Fibroblast of mammary gland (primary cell): ENCODE measurements at places on chromosomes 16 and 17.

DNA sequence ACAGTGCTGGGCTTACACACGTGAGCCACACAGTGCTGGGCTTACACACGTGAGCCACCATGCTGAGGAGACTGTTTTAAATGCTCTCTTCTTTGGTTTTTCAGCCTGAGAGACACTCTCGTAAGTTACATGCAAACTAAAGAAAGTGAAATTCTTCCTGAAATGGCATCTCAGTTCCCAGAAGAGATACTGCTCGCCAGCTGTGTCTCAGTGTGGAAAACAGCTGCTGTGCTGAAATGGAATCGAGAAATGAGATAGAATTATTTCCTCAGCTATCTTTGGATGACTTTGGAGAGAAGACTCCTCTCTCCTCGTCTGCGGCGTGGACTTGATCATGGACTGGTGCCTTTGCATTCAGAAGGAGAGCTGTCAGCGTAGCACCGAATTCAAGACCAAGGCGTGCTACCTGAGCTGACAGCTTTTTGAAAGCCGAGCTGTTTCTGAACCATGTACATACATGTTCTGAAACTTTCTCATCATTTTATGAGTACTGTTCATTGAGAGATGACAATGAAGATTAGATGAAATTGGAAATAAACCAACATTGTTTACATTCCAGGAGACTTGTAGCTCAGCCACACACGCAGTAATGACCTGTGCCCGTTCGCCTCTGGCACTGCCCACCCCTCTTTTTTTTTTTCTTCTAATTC, 21.6 kb upstream of the ENDOV start:
- no peak for DNase-seq

DNA sequence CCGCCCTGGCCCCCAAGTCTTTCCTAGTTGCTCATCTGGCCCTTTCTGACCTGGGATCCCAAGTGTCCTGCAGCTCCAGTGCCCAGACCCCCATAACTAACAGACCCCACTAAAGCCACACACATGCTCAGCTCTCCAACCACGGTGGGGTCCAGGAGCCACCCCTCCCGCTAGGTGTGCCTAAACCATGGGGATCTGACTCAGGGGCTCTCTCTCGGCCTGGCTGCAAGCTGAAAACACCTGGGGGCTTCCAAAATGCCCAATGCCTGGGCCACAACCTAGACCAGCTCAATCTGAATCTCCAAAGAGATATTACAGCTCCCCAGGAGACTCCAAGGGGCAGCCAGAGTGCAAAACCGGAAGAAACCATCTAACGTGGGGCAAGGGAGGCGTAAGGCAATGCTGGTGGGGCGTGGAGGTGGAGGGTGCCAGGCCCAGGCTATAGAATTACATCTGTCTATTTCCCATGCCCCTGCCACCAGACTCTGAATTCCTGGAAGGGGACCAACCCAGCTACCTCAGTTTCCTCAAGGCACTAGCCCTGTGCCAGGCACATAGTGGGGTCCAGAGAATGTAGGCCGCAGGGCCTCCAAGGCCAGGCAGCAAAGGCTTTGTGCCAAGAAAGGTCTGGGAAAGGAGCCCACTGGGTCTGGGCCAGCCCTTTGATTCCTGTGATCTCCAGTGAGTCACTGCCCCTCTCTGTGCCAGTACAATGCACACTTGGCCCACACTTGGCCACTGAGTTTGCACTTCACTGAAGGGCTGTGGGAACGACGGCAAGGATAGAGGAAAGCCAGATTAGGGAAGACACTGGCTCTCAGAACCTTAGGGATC, 3.3 kb downstream of the CD2BP2 start:
- peak; percentile 97 for DNase-seq

GRCh38 chr17:1122533-1123392, 57.0 kb downstream of the ABR start:
- DNase-seq, result peak; percentile 61

- no peak for DNase-seq
Measured at GRCh38 chr17:75649687-75650086, 16.5 kb downstream of the SMIM5 start.

DNA sequence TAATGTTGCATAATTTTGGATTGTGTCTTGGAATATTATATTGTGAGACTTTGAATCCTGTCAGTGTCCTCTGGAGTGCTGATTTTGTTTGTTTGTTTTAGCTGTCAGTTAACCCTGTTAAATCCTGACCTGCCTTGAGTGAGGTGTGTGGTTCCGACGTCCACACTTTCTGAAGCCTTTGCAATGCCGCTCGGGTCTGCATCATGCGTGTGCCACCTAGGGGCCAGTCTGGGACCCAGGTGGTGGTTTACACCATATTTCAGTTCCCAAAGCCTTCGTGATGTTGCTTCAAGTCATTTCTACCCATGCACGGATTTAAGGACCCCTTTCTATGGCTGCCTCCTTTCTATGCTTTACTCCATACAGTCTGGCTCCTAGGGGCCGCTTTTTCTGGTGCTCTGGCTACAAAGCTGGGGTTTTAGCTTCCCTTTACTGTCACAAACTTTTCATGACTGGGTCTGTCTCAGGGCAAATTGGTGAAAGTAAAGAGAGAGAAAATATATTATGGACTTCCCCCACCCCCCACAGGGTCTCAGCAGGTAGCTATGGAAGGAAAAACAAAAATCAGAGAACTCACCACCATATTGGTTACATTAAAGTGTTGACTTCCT, 11.4 kb upstream of the OR4D1 start:
- DNase-seq, result no peak

- DNase-seq, result no peak
Measured at GRCh38 chr17:31286587-31286986, 10.5 kb downstream of the OMG start.

DNA sequence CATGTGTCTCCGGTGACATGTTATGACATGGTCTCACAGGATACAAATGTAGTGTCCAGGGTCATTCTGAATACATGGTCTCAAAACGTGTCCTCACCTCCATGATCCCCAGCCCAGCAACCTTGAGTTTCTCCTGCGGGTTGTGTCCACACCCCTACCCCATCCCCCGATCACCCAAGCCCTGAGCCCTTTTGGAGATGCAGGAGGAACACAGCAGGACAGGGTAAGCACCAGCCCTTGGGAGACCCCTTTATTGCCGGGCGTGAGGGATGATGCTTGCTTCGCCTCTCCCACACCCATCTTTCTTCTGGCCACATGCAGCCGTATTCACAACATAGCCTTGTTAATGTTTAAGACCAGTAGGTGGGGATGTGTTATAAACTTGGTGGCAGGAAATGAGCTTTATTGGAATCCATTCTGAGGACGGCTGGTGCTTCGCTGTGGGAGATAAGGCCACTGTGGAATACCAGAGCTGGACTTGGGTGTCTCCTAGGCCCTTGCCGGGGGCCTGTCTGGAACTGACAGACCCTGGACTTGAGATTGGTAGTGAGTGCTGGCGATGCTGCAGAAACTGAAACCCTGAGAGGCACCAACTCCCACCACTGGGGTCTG, 5.5 kb downstream of the TMEM132E start:
- DNase-seq, result peak; percentile 11

DNA sequence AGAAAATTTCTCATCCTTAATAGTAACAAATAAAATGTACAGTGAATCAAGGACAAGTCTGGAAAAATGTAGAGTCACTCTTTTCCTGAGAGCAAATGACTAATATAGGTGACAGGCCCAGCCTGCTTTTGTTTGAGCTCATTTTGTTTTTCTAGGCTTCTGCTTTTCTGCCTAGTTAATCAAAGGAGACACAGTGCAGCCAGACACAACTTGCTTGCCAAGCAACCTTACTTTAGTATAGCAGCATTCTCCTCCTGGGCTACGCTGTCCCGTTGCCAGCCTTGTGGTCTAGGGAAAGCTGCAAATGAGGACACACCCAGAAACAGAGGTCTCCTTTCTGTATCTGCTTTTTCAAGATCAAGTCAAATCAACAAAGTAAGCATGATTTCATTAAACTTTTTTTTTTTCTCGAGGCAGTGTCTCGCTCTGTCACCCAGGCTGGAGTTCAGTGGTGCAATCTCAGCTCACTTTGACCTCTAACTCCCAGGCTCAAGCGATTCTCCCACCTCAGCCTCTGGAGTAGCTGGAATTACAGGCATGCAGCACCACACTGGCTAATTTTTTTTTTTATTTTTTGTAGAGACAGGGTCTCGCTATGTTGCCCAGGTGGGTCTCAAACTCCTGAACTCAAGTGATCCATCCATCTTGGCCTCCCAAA, 17.2 kb downstream of the GINS3 start:
- DNase-seq, result peak; percentile 71

DNA sequence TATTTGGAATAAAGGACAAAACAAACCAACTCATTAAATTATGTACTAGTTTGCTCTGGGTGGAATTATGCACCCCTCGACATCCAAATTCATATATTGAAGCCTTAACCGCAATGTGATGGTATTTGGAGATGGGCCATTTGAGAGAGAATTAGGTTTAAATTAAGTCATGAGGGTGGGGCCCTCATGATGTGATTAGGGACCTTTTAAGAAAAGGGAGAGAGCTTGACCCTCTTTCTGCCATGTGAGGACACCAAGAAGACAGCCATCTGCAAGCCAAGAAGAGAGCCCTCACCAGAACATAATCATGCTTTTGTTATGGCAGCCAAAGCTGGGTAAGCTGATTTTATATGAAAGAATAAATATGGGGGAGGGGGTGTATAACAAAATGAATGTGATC, 2.0 kb downstream of the C16orf87 start:
- no peak for DNase-seq

GRCh38 chr17:11195801-11196200, 45.2 kb upstream of the SHISA6 start:
- DNase-seq, result no peak

GRCh38 chr17:49976163-49976827, 7.3 kb downstream of the DLX4 start:
- DNase-seq, result no peak

- peak; percentile 68 for DNase-seq
Measured at GRCh38 chr17:7136266-7136877, 21.8 kb upstream of the ASGR2 start.

DNA sequence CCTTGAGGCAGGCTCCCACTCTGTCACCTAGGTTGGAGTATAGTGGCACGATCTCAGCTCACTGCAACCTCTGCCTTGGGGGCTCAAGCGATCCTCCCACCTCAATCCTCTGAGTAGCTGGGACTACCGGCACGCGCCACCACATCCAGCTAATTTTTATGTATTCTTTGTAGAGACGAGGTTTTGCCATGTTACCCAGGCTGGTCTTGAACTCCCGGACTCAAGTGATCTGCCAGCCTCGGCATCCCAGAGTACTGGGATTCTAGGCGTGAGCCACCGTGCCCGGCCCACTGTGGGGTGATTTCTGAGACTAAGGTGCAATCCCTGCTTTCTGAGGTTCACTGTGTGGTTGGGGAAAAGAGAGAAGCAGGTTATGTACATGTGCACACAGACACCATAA, 12.0 kb upstream of the SLC12A3 start:
- no peak for DNase-seq

DNA sequence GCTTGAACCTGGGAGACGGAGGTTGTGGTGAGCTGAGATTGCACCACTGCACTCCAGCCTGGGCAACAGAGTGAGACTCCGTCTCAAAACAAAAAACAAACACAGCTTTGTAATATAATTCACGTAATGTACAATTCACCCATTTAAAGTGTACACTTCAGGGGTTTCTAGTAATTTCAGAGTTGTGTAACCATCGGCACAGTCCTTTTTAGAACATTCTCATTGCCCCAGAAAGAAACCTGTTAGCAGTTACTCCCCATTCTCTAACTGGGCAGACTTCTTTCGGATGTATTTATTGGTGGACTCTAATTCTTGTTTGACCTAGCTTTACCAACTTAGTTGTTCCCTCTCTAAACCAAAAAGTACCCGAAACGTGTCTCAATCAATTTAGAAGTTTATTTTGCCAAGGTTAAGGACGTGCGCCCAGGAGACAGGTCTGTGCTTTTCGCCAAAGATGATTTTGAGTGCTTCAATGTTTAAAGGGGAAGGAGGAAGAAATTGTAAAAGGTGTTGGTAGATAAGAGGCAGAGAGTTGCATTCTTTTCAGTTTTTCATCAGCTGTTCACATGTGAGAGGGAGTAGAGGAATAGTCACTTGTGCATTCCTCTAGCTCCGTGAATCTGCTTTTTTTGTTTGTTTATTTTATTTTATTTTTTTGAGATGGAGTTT, 175.3 kb downstream of the PRKCA start:
- no peak for DNase-seq

GRCh38 chr16:27853101-27853500, 210.4 kb downstream of the GSG1L start:
- DNase-seq, result no peak

- DNase-seq, result no peak
Measured at GRCh38 chr16:84339311-84339710, 29.0 kb upstream of the ATP2C2 start.

- no peak for DNase-seq
Measured at GRCh38 chr17:57941384-57942370, 13.5 kb downstream of the CUEDC1 start.

DNA sequence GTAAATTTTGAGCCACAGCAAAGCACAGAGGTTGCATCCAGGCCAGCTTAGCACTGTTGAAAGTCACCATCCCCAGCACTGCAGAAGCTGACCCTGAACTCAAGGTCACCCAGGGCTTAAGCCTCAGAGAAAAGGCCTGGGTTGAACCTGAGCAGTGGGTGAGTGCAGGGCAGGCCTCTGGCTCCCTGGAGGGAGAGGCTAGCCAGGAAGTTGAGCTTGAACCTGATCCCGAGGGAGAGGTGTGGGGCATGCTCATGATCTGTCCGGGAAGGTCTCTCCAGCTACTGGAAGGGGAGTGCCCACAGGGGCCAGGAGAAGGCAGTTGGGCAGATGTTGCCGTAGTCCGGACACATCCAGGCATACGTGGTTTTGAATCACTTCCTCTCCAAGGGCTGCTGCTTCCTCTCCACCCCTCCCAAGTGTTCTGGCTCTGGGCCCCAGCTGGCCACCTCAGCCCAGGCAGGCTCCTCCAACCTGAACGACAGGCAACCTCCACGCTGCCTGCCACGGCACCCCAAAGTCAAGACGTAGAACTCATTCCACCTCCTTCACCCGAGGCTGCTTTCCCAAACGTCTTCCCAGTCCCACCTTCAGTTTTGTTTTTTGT, 18.4 kb downstream of the CARHSP1 start:
- DNase-seq, result peak; percentile 95

GRCh38 chr17:57570724-57571344, 174.3 kb downstream of the CCDC182 start:
- no peak for DNase-seq

DNA sequence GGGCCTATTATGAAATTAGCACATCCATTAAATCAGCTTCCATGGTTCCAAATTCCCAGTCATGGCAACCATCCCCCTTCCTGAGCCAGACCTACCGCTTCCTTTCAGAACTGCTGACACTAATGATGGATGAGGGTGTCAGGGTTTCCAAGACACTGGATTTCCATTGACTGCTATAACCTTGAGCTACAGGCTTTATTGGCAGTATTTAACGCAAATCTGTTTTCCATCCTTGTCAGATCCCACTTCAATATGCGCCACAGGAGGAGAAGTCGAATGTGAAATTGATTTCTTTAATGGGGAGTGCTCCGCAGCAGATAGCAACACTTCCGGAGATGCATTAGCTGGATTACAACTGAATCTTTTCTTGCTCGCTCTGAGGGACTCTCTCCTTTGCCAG, 197.1 kb downstream of the HS3ST4 start:
- DNase-seq, result no peak
